Activated naive CD8-positive, alpha-beta T cell treated with anti-CD3 and anti-CD28 coated beads, Interleukin-2, amount 10 ng/mL, durations not matched to agents 7 days and 5 days (primary cell): ENCODE measurements at places on chromosomes 3 and 15. TPM values are rescaled to one million over a fixed set of nuclear protein-coding genes. Genes with fewer than 3 reads are reported as not detected.

GRCh38 chr3:195160908-195161434 lies 110.0 kb downstream of the XXYLT1 start:
- no peak for DNase-seq

DNA sequence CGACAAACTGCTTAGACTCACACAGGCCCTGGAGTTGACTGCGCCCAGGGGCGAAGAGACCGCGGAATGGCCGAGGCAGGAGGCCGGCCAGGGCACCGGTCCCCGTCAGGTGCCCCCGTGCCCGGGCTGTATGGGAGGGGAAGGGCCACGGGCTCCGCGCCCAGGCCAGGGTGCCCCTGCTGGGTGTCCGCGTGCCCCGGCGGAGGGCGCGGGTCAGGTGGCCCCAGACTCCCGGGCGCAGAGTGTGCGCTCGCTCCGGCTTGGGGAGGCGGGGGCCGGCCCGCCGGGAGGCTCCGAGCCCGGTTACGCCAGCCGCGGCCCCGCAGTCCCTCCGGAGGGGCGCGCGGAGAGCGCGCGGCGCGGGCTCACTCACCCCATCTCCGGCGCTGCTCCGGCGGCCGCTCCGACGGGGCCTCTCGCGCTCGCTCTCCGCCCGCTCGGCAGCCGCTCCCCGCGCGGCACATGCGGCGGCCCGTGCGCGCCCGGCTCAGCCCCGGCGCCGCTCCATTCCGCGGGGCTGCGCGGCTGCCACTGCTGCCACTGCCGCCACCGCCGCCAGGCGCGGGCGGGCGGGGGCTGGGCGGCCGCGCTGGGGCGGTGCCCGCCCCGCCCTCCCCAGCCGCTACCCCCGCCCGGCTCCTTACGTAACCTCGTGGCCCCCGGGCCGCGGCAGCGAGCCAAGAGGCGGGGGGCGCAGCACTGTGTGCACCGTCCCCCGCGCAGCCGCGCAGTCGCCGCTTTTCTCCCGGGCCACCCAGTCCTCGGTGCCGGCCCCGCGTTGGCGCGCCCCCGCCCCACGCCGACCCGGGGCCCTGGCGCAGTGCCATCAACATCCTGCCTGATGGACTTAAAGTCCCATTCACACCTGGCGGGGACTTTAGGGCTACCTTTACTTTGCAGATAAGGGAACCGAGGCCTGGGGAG lies at the start of gene HOMER2:
HOMER2 (minus strand) TSS at position 563 of the 924 bp plus-strand sequence; CDS start at position 378, 185 bp downstream.
- DNase-seq = peak; percentile 61

GRCh38 chr3:76551739-76552138 lies 488.2 kb upstream of the ROBO2 start:
- DNase-seq = no peak

GRCh38 chr15:93110502-93111040 lies 21.6 kb upstream of the RGMA start:
- DNase-seq = no peak

- DNase-seq = no peak
Observed at GRCh38 chr3:191220908-191221307, 21.9 kb downstream of the OSTN start.

DNA sequence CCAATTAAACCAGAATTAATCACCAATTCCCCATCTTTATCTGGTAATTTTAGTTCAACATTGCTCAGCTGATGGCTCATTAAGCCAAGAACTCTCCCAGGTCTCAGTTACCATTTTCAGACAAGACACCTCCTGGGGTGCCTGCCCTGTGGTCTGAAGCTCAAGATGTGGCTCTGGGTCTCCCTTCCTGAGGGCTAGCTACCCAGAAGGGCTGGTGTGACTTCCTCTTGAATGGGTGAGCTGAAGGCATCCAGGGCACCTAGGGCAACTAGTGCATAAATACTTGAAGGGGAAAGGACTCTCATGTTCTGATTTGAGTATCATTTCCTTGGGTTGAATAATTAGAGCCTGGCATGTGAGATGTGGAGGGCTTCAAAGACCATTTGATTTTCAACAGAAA lies 6.7 kb upstream of the TM4SF1 start:
- no peak for DNase-seq

GRCh38 chr3:39808467-39809180 lies 785 bp upstream of the MYRIP start:
- no peak for DNase-seq

GRCh38 chr3:51340013-51340829 lies 44.9 kb upstream of the MANF start:
- DNase-seq = no peak

The ARHGEF3 gene
- 130 TPM for total RNA-seq

The CFAP92 gene
- total RNA-seq = 0.22 TPM

The IGSF11 gene
- total RNA-seq = 2.4 TPM

The PPP2R3A gene
- 0.17 TPM for total RNA-seq

The PAK6 gene
- total RNA-seq = 1.3 TPM

The DRD3 gene
- total RNA-seq = not detected

The FEZF2 gene
- total RNA-seq = not detected
